Sciatic nerve (tissue), 2 donors: ENCODE measurements at places on chromosomes 16 and 17. TPM values are rescaled to one million over a fixed set of nuclear protein-coding genes. Genes with fewer than 3 reads are reported as not detected.

KIAA0513 gene
- total RNA-seq: 12.6 TPM

CCL8 gene
- 10.3 TPM for total RNA-seq

KRTAP9-2 gene
- total RNA-seq: not detected

HYDIN gene
- total RNA-seq: 3.4 TPM

CUEDC1 gene
- total RNA-seq: 44.3 TPM

DPEP1 gene
- not detected for total RNA-seq

CCL11 gene
- total RNA-seq: 0.67 TPM

- peak; percentile 44 for DNase-seq
These were observed 54.7 kb downstream of the USP22 start for GRCh38 chr17:20988001-20988636.

DNA sequence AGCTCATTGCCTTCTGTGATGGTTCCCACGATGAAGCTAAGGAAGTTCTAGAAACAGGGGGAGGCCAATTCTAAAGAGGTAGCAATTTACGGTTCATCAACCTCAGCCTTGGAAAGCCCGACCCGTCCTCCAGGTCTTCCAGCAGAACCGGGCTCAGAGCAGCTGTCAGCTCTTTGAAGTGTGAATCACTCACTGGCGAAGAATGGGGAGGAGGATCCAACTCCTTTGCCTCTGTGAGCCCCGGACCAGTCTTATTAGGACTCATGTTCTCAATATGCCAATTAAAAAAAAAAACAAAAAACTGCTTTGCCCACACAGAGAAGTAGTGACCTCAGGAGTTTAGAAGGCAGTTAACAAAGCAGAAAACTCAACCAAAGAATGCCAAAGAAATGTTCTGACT is 31.4 kb downstream of the STX8 start:
- no peak for DNase-seq

GRCh38 chr17:42288803-42289610 is 709 bp downstream of the STAT5A start:
- DNase-seq: peak; percentile 68

- peak; percentile 49 for DNase-seq
These were observed 218.5 kb upstream of the GSE1 start for GRCh38 chr16:85394456-85395206.

GRCh38 chr17:17785407-17785806 is 51.4 kb downstream of the SREBF1 start:
- no peak for DNase-seq
